Hepatic stellate cell (primary cell): ENCODE measurements at places on chromosomes 16 and 17.

DNA sequence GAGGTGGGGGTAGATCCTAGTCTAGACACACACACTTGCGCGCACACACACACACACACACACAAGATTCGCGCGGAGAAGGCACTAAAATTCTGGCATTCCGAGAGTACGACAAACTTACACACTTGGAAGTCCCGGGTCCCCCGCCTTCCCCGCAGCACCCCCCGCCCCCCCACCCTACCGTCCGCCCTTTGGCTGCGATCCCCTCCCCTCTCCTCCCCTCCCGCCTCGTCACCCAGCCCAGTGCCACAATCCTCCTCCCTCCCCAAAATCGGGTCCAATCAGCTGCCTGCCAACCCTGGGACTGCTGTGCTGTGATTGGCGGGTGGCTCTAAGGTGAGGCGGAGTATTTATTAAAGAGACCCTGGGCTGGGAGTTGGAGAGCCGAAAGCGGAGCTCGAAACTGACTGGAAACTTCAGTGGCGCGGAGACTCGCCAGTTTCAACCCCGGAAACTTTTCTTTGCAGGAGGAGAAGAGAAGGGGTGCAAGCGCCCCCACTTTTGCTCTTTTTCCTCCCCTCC is at the start of gene SOX9:
Gene SOX9 (plus strand): TSS at position 379 of the 522 bp plus-strand sequence. CDS start 372 bp downstream, outside the sequence.
- DNase-seq: peak; percentile 99

DNA sequence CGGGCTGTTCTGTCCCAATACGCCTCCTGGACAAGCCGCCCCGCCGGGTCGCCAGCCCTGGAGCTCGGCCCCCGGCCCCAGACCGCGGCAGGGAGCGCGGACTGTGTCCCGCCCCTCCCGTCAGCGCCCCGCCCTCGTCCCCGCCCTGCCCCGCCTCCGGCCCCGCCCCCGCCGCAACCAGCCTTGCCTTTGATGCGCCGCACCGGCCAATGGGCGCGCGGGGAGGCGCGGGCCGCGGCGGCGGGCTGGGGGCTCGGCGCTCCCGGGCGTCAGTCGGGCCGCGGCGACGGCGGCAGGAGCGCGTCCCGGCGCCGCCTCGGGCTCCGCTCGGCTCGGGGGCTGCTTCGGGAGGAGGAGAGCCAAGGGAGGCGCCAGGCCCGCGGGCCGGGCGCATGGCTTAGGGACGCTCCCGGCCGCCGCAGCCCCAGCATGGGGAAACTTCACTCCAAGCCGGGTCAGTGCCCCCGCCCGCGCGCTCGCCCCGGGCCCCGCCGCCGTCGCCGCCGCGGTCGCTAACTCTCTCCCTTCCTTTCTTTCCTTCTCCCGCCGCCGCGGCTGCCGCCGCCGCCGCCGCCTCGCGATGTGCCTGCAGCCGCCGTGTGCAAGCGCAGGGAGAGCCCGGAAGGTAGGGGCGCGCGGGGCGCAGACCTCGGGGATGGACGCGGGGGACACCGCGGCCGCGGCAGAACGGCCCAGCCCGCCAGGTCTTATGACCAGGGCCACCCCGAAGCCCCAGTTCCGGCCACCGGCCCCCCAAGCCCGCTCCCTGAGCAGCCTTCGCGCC is at the start of gene NKD1:
Gene NKD1 (plus strand): TSS at position 272 of the 784 bp plus-strand sequence. CDS start 158 bp downstream, at position 430.
- DNase-seq: peak; percentile 65

GRCh38 chr17:7043182-7043496 is 753 bp downstream of the SLC16A11 start:
- no peak for DNase-seq

- DNase-seq: peak; percentile 82
These were observed 3.6 kb downstream of the OSGIN1 start for GRCh38 chr16:83956336-83957289.
